ENCODE measurements at places on chromosomes 1 and 21. TPM values are rescaled to one million over a fixed set of nuclear protein-coding genes. Genes with fewer than 3 reads are reported as not detected.

ADAMTS5 gene
- 8.4 TPM for total RNA-seq

UBE2U gene
- total RNA-seq: not detected

SLFNL1 gene
- total RNA-seq: 0.15 TPM

TMEM61 gene
- 0.12 TPM for total RNA-seq

CDCA8 gene
- 0.87 TPM for total RNA-seq

C1orf216 gene
- total RNA-seq: 21.0 TPM

TAS1R1 gene
- not detected for total RNA-seq

MEF2D gene
- total RNA-seq: 17.8 TPM

CENPF gene
- 3.5 TPM for total RNA-seq

GJC2 gene
- total RNA-seq: 0.37 TPM

IFT25 gene
- total RNA-seq: 22.8 TPM

PCP4 gene
- total RNA-seq: not detected

S100A7 gene
- total RNA-seq: not detected

BGLAP gene
- not detected for total RNA-seq

SLC30A10 gene
- not detected for total RNA-seq

ADAR gene
- 76.1 TPM for total RNA-seq

MEX3A gene
- total RNA-seq: 0.62 TPM

SYT2 gene
- not detected for total RNA-seq

CAMK2N1 gene
- 6.7 TPM for total RNA-seq

FCRL2 gene
- total RNA-seq: not detected

MLLT11 gene
- 0.94 TPM for total RNA-seq

TTC34 gene
- total RNA-seq: 0.15 TPM

LYPD8 gene
- total RNA-seq: not detected

RHD gene
- total RNA-seq: not detected

ARID4B gene
- total RNA-seq: 16.3 TPM

COL8A2 gene
- total RNA-seq: 2.5 TPM

AK5 gene
- 17.6 TPM for total RNA-seq

MFAP2 gene
- 85.2 TPM for total RNA-seq

Measured in cardiac ventricle fibroblast (primary cell).